Mesothelial cell of epicardium (in vitro differentiated cells): ENCODE measurements at places on chromosomes 1 and 21.

GRCh38 chr1:246679794-246680177, 44.4 kb upstream of the SCCPDH start:
- peaks cover 12% of the 10 kb centered on the region for H3K4me1 ChIP-seq
- no peak for DNase-seq
- H3K4me3 ChIP-seq, result no peak overlapping the region
- peaks cover 4% of the 10 kb centered on the region for H3K36me3 ChIP-seq

DNA sequence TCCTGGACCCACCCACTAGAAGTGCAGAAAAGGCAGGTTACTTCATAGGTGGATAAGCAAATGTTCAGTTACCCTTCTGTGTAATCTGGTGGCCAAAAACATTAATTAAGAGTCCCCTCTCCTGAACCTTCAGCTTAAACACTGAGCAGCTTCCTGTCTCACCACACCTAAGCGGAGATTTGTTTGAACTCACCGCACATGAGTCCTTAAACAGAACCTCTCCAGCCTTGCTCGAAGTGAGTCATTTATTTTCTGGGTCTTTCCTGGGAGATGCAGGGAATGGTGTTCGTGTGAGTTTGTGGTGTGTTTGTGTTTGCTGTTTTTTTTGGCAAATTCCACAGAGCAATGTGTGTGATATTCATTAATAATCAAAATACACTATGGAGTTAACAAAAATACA, 7.6 kb upstream of the FNBP1L start:
- no peak for DNase-seq
- H3K27ac ChIP-seq, result no peak overlapping the region
- no peaks in the 10 kb centered on the region for H3K27me3 ChIP-seq

DNA sequence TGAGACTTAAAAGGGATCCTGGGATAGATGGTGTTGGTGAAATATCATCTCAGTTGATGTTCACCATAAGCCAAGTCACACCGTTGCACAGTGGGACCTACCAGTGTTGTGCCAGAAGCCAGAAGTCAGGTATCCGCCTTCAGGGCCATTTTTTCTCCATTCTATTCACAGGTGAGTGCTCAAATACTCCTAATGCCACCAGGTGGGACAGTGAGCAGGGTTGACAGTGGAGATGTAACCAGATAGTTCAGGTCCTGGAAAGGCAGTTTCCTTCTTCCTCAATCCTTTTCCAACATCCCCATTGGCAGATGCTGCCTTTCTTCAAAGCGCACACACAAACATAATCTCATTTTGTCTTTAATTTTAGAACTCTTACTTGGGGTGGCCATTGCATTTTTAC, 11.6 kb downstream of the CD160 start:
- no peak overlapping the region for H3K4me3 ChIP-seq
- no peaks in the 10 kb centered on the region for H3K4me1 ChIP-seq
- DNase-seq, result no peak
- no peak overlapping the region for H3K27ac ChIP-seq

DNA sequence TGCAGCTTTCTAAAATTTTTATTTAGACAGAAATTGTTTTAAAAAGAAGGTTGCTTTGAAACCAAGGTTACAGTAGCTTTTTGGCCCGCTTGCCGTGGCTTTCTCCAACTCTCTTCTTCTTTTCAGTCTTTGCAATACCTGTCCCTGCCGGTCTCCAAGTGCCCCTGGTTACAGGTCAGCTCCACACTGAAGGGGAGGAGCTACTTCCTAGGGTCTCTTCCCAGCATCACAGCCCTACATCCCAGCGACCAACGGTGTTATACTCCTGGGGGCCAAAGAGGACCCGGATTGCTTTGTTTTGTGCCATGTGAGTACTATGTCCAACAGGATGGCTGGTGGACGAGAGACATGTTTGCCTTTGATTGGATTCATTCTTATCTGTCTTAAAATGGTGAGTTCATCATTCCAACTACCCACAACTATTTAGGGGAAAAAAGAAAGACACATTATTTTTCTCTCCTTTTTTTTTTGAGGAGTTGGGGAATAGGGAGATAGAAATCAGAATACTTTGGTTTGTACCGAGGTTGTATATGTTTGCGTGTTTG, at the start of gene FNDC7:
Gene FNDC7, plus strand, starts transcription at position 303 of the 545 bp plus-strand sequence. Its CDS starts 26 bp downstream, at position 329.
- H3K4me3 ChIP-seq, result no peak within 1 kb of the TSS
- H3K4me1 ChIP-seq, result no peaks in the 10 kb centered on the region
- no peak for DNase-seq

- H3K27me3 ChIP-seq, result no peaks in the 10 kb centered on the region
- no peak overlapping the region for H3K4me3 ChIP-seq
- no peaks in the 10 kb centered on the region for H3K36me3 ChIP-seq
- DNase-seq, result no peak
Measured at GRCh38 chr21:33232291-33233034, 2.7 kb downstream of the IFNAR2 start.

- peaks cover 68% of the 10 kb centered on the region for H3K4me1 ChIP-seq
- peak overlapping the region; percentile 57 for H3K4me3 ChIP-seq
- DNase-seq, result no peak
- H3K27ac ChIP-seq, result peak overlapping the region; percentile 72
- no peaks in the 10 kb centered on the region for H3K27me3 ChIP-seq
Measured at GRCh38 chr1:172142324-172142723, 278.2 kb upstream of the C1orf105 start.

- peaks cover 14% of the 10 kb centered on the region for H3K4me1 ChIP-seq
- DNase-seq, result no peak
- H3K4me3 ChIP-seq, result no peak overlapping the region
- no peaks in the 10 kb centered on the region for H3K27me3 ChIP-seq
Measured at GRCh38 chr1:204487256-204487615, 7.4 kb downstream of the PIK3C2B start.

DNA sequence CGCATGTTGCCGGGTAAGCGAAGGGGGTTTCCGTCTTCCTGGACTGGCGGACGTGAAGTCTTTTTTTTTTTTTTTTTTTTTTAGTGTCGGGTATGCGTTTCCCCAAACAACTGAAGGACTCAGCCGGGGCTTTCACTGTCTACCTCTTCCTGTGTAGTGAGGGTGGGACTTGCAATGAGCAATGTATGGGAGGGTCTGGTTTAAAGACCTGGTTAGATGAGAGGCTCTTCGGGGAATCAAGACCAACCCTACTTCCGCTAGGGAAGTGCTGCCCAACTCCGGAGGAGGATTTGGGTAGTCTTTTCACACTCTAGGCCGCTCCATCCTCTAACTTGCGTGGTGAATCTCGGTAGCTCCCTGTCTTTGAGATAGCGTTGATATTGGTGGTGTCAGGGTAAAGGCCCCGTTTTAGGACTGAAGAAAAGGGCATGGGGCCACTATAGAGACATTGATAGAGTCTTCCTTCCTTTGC, 754 bp downstream of the PRRC2C start:
- no peaks in the 10 kb centered on the region for H3K27me3 ChIP-seq
- no peaks in the 10 kb centered on the region for H3K36me3 ChIP-seq
- no peak for DNase-seq
- peak overlapping the region; percentile 99 for H3K27ac ChIP-seq
- peak overlapping the region; percentile 92 for H3K4me3 ChIP-seq

GRCh38 chr1:37822906-37823815, 15.2 kb upstream of the YRDC start:
- H3K4me1 ChIP-seq, result no peaks in the 10 kb centered on the region
- H3K36me3 ChIP-seq, result peaks cover 26% of the 10 kb centered on the region
- no peak overlapping the region for H3K4me3 ChIP-seq
- H3K27ac ChIP-seq, result no peak overlapping the region
- DNase-seq, result no peak
- H3K27me3 ChIP-seq, result no peaks in the 10 kb centered on the region

GRCh38 chr1:29370067-29370466, 133.7 kb downstream of the PTPRU start:
- no peaks in the 10 kb centered on the region for H3K36me3 ChIP-seq
- no peak overlapping the region for H3K4me3 ChIP-seq
- H3K27me3 ChIP-seq, result peaks cover 60% of the 10 kb centered on the region
- H3K27ac ChIP-seq, result no peak overlapping the region
- H3K4me1 ChIP-seq, result peaks cover 4% of the 10 kb centered on the region

- H3K36me3 ChIP-seq, result no peaks in the 10 kb centered on the region
- H3K4me1 ChIP-seq, result peaks cover 16% of the 10 kb centered on the region
- H3K27me3 ChIP-seq, result no peaks in the 10 kb centered on the region
- H3K27ac ChIP-seq, result no peak overlapping the region
- no peak overlapping the region for H3K4me3 ChIP-seq
- DNase-seq, result no peak
Measured at GRCh38 chr21:38307771-38308531, 51.2 kb downstream of the KCNJ15 start.

GRCh38 chr1:147223740-147224615, 1.2 kb downstream of the FMO5 start:
- DNase-seq, result no peak
- no peaks in the 10 kb centered on the region for H3K36me3 ChIP-seq
- peaks cover 3% of the 10 kb centered on the region for H3K27me3 ChIP-seq

- H3K4me1 ChIP-seq, result peaks cover 7% of the 10 kb centered on the region
- no peak for DNase-seq
- no peak overlapping the region for H3K27ac ChIP-seq
- H3K4me3 ChIP-seq, result no peak overlapping the region
- no peaks in the 10 kb centered on the region for H3K36me3 ChIP-seq
- no peaks in the 10 kb centered on the region for H3K27me3 ChIP-seq
Measured at GRCh38 chr1:174818014-174818616, 181.6 kb upstream of the CACYBP start.

- H3K4me3 ChIP-seq, result no peak overlapping the region
- DNase-seq, result no peak
- peaks cover 38% of the 10 kb centered on the region for H3K36me3 ChIP-seq
- H3K4me1 ChIP-seq, result peaks cover 15% of the 10 kb centered on the region
Measured at GRCh38 chr1:42746436-42747105, 6.5 kb upstream of the CLDN19 start.

- peak overlapping the region; percentile 59 for H3K27ac ChIP-seq
- peaks cover 10% of the 10 kb centered on the region for H3K4me1 ChIP-seq
- no peaks in the 10 kb centered on the region for H3K36me3 ChIP-seq
- no peaks in the 10 kb centered on the region for H3K27me3 ChIP-seq
Measured at GRCh38 chr1:89274411-89274857, 1.8 kb upstream of the GBP5 start.

- H3K4me3 ChIP-seq, result no peak overlapping the region
- no peak for DNase-seq
- H3K27ac ChIP-seq, result peak overlapping the region; percentile 95
- no peaks in the 10 kb centered on the region for H3K36me3 ChIP-seq
- peaks cover 32% of the 10 kb centered on the region for H3K4me1 ChIP-seq
Measured at GRCh38 chr1:218498056-218498938, 153.2 kb downstream of the TGFB2 start.

DNA sequence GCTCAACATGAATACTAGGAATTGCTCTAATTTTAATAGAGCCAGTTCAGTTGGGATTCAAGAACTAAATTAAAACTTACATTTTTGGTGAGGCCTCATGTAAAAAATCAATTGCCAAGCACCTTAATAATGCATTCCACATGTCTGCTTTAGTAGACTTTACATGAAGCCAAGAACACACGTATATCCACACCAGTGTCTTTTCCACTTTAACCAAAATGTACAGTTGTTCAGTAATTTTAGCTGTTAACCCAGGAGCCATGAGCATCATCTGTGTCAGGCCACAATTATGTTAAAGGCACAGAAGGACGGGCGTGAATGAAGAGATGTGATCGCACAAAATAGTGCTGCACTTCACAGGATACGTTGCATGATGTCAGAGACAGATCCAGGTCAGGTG, 136.7 kb downstream of the TLR5 start:
- peaks cover 33% of the 10 kb centered on the region for H3K4me1 ChIP-seq
- peaks cover 51% of the 10 kb centered on the region for H3K36me3 ChIP-seq
- H3K27ac ChIP-seq, result peak overlapping the region; percentile 21
- no peaks in the 10 kb centered on the region for H3K27me3 ChIP-seq

- no peaks in the 10 kb centered on the region for H3K36me3 ChIP-seq
- peaks cover 5% of the 10 kb centered on the region for H3K27me3 ChIP-seq
- DNase-seq, result peak; percentile 75
- peaks cover 17% of the 10 kb centered on the region for H3K4me1 ChIP-seq
- H3K4me3 ChIP-seq, result no peak overlapping the region
Measured at GRCh38 chr1:53393325-53393792, 65.5 kb upstream of the LRP8 start.

DNA sequence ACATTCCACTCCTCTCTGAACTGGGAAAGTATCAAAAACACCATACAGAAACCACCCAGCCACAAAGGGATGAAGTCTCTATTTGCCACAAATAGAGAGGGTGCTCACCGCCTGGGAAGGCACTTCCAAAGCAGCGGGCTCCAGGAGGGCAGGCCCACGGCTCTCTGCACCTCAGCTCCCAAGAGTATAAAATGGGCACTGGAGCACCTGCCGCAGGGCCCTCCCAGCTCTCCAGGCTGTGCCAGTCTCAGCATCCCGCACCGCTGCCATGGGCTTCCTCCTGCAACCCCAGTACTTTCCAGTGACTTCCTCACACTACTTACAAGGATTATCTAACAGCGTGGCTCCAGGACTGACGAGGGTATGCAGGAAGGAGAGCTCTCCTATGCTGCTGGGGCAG, 14.4 kb downstream of the C2CD2 start:
- no peak overlapping the region for H3K4me3 ChIP-seq
- H3K27me3 ChIP-seq, result no peaks in the 10 kb centered on the region
- H3K4me1 ChIP-seq, result no peaks in the 10 kb centered on the region
- H3K27ac ChIP-seq, result no peak overlapping the region

DNA sequence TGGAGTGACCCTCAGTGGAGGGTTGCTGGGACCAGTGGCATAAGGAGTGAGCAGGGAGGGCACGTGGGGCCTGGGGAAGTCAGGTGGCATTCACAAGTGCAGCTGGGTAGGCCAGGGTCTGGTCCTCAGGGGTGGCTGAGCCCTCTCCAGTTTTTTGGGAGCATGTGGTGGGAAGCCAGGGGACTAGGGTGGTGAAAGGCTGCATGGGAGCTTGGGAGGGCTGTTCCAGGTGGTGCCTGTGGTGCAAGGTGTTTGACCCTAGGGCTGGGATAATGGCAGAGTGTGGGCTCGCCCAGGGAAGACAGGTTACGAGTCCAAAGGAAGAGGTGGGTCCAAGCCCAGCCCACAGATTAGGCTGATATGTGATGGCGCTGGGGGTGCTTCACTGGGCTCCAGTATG, 30.5 kb downstream of the MAN1C1 start:
- DNase-seq, result no peak
- H3K36me3 ChIP-seq, result no peaks in the 10 kb centered on the region
- H3K27me3 ChIP-seq, result peaks cover 14% of the 10 kb centered on the region
- H3K27ac ChIP-seq, result no peak overlapping the region

GRCh38 chr21:20258542-20258941, 739.7 kb upstream of the NCAM2 start:
- no peak overlapping the region for H3K4me3 ChIP-seq
- H3K36me3 ChIP-seq, result peaks cover 3% of the 10 kb centered on the region
- no peaks in the 10 kb centered on the region for H3K27me3 ChIP-seq
- H3K27ac ChIP-seq, result no peak overlapping the region

DNA sequence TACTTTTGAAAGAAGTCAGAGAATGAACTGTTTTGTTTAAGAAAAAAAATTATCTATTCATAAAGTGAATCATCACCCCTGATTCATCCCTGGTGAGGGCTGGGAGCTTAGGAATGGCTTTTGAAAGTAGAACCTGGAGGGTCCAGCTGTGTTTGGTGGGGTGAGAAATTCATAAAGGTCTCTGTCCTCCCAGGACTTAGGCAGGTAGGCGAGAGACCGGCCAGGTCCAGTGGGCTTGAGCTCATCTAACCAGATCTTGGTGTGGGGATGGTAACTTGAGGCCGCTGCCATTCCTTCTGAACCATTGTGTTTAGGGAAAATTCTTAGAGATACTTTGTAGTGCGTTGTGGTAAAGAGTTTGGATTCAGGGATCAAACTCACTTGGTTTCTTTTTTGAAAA, 156.8 kb upstream of the TNR start:
- H3K4me3 ChIP-seq, result no peak overlapping the region
- no peaks in the 10 kb centered on the region for H3K27me3 ChIP-seq
- no peak overlapping the region for H3K27ac ChIP-seq
- peaks cover 24% of the 10 kb centered on the region for H3K36me3 ChIP-seq
